ENCODE measurements at places on chromosomes 1 and 21.

GRCh38 chr1:57421806-57422205 is 2.1 kb downstream of the DAB1 start:
- no peak for DNase-seq

- no peak for DNase-seq
Observed at GRCh38 chr21:31447505-31447904, 103.4 kb upstream of the TIAM1 start.

GRCh38 chr1:47755101-47755990 is 241.8 kb downstream of the TRABD2B start:
- no peak for DNase-seq

- no peak for DNase-seq
Observed at GRCh38 chr1:109367626-109368025, 30.1 kb downstream of the SORT1 start.

- no peak for DNase-seq
Observed at GRCh38 chr1:9019896-9020295, 6.3 kb downstream of the SLC2A7 start.

- no peak for DNase-seq
Observed at GRCh38 chr1:228786361-228787129, 51.3 kb downstream of the RHOU start.

- no peak for DNase-seq
Observed at GRCh38 chr1:174837386-174837785, 162.4 kb upstream of the CACYBP start.

GRCh38 chr1:204241050-204241449 is 27.3 kb upstream of the GOLT1A start:
- DNase-seq = no peak

- no peak for DNase-seq
Observed at GRCh38 chr1:82161700-82162141, 361.0 kb downstream of the ADGRL2 start.

DNA sequence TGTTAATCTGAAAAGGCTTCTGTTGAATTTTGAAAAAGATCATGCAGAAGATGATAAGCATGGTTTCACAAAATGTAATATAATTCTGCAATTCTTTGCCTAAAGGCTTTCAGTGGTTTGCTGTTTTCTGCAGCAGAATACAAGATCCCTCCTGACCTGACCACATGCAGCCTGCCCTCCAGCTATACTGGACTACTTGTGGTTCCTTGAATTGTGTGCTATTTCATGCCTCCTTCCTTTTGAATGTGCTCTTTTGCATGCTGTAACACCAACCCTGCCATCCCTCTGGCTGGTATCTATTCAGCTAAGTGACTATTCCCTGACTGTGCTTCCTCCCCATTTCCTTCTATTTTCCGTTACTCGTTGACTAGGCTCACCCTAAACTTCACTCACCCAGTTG is 55.5 kb downstream of the CACNA1E start:
- no peak for DNase-seq

DNA sequence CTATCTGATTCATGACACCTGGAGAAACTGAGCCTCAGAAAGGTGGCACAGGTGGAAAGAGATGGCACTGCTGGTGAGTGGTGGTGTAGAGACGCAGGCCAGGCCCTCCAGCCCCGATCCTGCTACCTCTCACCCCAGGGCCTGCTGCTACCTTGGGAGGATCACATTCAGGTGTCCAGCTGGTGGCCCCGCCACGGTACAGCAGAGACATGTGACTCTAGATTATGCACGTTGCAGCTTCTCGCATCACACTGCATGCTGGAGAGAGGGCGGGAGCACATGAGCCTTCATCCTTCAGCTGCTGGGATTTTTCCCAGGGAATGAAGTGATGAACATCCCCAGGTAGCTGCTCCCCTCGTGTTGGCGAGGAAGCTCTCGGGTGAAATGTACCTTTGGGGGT is 32.9 kb downstream of the KAZN start:
- DNase-seq = no peak

DNA sequence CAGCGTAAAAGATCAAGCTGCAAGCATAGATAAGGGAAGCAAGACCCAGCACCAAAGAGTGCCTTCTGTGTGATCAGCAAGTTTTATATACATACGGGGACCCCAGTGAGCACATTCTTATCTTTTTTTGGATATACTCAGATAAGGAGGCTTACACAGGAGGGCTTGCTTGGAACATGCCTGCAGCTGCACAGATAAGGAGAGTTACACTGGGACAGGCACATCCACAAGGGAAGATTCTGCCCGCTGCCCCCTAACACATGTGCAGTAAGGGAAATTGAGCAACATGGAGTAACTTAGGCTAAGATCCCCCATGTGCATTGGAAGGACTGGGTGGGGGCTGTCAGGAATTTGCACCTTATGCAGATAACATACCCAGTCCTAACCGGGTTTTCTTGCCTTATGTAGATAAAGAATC is 1334.8 kb downstream of the MRPL39 start:
- DNase-seq = no peak

DNA sequence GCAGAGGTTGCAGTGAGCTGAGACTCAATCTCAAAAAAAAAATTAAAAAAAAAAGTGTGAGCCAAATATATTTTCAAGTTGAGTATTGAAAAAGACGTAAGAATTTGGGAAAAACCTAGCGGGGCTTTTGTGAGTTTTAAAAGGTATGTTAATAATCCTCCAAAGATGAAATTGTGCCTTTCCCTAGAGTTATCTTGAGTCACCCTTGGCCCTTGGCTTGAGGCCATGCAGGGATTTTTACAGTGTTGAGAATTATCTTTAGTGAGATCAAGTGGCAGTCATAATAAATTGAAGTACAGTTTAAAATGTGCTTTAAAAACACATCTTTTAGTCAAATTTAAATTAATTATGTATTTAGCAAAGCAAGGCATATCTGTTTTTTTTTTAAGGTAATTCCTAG is 32.7 kb downstream of the PPP2R5A start:
- no peak for DNase-seq

DNA sequence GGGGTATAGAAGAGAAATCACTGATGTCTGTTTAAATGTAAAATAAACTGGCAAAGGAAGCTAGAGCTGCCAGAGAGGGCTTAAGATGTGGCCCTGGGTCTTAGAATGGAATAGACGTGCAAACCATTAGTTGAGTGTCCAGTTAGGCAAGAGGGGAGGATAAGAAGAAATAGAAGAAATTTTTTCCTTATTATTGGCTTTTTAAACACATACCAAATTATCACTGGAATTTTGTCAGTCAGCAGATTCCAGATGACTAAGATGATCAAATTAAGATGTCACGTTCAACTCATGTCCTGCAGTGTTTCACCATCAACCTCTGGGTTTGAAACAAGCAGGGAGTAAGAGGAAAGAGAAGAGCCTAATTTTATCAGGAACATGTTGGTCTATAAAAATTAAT is 71.6 kb upstream of the C1orf21 start:
- DNase-seq = no peak

GRCh38 chr1:156436141-156437036 is 64.2 kb downstream of the MEF2D start:
- no peak for DNase-seq

DNA sequence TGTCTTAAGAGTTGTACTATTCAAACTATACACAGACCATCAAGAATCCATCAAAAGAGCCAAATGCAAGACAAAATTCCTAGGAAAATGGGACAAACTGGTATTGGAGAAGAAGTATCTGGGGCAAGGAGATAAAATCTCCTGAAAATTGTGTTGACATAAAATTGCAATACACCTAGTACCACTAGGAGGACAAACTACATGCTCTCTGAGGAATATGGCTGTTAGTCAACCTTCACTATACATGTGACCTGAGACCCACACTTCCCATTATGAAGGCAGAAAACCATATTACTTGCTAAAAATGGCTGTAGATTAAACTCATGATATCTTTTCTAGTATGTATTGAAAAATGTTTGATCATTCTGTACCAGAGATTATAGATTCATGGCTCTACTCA is 30.0 kb downstream of the IRF2BP2 start:
- DNase-seq = no peak

- no peak for DNase-seq
Observed at GRCh38 chr1:57603696-57604095, 179.8 kb upstream of the DAB1 start.

GRCh38 chr1:23122023-23122748 is 46.5 kb downstream of the LUZP1 start:
- no peak for DNase-seq

DNA sequence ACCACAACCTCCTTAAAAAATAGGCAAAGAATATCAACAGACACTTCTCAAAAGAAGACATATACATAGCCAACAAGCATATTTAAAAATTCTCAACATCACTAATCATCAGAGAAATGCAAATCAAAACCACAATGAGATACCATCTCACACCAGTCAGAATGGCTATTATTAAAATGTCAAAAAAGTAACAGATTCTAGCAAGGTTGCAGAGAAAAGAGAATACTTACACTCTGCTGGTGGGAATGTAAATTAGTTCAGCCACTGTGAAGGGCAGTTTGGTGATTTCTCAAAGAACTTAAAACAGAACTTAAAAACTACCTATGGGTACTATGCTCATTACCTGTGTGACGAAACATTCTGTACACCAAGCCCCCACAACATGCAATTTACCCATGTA is 20.7 kb downstream of the CD1B start:
- DNase-seq = no peak

- no peak for DNase-seq
Observed at GRCh38 chr1:245143849-245144248, 10.9 kb upstream of the KIF26B start.

DNA sequence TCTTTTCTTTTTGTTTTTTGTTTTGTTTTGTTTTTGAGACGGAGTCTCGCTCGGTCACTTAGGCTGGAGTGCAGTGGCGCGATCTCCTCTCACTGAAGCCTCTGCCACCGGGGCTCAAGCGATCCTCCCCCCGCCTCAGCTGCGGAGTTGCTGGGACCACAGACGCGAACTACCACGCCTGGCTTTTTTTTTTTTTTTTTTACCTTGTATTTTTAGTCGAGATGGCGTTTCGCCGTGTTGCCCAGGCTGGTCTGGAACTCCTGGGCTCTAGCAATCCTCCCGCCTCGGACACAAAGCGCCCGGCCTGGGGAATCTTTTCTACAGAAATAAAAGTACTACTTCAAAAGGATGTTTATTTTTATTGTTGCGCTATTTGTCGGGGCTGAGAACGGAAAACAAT is 1.1 kb upstream of the SETDB1 start:
- no peak for DNase-seq

- DNase-seq = no peak
Observed at GRCh38 chr1:41502912-41503311, 18.4 kb upstream of the EDN2 start.

GRCh38 chr1:48691429-48692001 is 85.2 kb downstream of the BEND5 start:
- no peak for DNase-seq

DNA sequence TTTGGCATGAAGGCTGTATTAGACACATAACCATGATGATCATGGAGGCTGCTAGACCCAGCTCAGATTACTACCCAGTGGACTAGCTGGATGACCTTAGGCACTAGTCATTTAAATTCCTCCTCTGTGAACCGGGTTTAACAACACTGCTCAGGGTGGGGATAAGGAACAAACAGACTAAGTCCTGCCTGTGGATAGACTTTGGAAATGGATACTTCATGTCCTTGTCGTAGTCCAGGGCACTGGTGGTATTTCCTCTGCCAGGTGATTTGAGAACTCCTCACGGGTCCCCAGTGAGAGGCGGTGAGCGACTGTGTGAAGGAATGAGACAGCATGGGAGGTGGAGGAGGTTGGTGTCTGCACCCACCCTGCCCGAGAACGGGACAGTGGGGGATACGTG is 72.9 kb upstream of the SELENON start:
- DNase-seq = no peak

DNA sequence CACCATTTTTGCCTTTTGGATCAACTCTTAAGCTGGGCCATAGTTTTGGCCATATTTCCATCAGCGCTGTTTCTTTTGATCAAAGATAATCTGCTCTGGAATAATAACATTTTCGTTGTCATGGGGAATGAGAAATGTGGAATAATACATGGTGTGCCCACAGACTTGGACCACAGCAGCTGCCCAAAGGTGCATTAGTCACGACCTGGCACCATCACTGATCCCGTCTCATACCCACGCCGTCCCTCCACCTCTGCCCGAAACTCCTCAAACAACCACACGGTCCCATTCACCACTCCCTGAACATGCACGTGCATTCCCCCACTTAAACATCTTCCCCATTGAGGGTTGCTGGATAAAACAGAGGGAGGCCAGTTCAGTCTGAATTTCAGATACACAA is 76.9 kb downstream of the SLC66A1 start:
- DNase-seq = no peak

GRCh38 chr1:200665861-200666260 is 3.8 kb downstream of the DDX59 start:
- DNase-seq = no peak

GRCh38 chr1:231591466-231591865 is 35.1 kb upstream of the DISC1 start:
- DNase-seq = no peak

DNA sequence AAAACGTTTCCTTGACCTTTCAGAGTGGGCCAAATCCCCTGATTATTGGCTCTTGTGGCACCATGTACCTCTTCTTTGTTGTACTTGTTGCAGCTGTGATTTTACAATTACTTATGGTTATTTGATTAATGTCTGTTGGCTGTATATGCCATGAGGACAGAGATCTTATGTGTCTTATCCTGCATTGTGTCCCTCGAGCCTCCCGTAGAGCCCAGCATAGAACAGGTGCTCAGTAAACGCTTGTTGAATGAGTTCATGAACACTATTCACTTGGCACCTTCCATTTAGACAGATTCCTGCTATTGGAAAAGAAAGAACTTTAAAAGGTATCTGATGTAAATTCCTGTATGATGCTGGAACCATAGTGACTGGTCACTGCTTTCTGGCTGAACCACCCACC is 48.4 kb downstream of the PGM1 start:
- no peak for DNase-seq

DNA sequence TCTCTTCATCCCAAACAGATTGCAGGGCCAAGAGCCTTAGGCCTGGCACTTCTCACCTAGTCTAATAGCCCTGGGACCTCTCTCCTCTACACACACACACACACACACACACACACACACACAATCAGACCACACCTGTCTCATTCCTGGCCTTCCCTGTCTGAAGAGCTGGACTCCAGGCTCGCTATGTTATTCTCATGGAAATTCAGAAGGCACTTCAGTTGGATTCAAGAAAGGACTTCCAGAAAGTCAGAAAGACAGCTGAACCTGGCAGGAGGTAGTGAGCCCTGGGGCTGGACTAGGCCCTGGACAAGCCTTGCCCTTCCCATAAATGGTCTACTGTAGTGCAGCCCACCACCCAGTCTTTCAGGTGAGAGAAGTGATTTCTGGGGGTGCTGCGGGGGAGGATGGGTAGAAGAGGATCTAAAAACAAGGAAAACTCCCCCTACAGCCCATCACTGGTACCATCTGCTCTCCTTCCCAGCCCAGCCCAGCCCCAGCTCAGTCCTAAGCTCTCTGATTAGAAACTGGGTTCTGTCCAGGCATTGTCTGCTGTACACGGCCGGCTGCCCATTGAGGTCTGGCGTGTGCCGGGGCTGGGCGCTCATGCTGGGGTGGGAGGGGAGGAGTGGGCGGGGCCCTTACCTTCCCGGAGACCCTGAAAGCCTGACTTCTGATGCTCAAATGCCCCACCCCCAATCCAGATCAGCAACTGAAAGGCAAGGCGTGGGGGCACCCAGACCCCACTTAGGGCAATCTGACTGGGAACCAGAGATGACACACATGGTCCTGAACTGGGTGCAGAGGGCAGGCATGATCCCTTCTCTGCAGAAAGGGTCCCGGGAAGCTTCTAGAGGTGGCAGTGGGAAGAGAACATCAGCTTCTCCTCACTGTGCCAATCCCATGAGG is 2.5 kb downstream of the KIF21B start:
- DNase-seq = no peak

Data from stimulated activated CD8-positive, alpha-beta memory T cell treated with anti-CD3 and anti-CD28 coated beads, Interleukin-12 subunit alpha, Interleukin-12 subunit beta, amount 100 ng/mL, for 4 hours (primary cell).